Activated T-cell treated with anti-CD3 and anti-CD28 coated beads, Interleukin-2, amount 50 U/mL, for 1 hour (primary cell): ENCODE measurements at places on chromosomes 3 and 15.

- DNase-seq = no peak
Measured at GRCh38 chr3:62558549-62559112, 185.3 kb upstream of the FEZF2 start.

- DNase-seq = no peak
Measured at GRCh38 chr15:94312946-94313345, 81.6 kb downstream of the MCTP2 start.

DNA sequence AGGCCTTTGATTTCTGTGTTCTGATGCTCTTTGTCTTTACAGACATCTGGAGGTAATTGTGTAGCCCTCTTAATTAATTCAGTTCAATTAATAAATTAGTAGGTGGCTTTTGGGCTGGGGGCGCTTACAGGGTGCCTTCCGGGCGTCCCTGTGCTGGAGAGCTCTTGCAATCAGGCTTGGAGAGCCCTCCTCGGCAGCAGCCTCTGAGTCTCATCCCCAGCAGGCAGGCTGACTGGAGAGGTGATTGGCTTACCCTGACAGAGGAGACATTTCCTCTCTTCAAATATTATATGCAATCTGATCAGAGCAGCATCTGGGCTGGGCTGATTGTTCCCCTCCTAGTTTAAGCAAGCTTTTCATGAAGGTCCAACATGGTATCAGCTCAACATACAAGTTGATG lies 250.7 kb downstream of the LPP start:
- DNase-seq = no peak

- no peak for DNase-seq
Measured at GRCh38 chr15:92906563-92907081, 6.5 kb downstream of the CHD2 start.

- DNase-seq = no peak
Measured at GRCh38 chr3:47318916-47319315, 36.2 kb downstream of the KLHL18 start.

GRCh38 chr3:132405609-132406299 lies 11.5 kb upstream of the DNAJC13 start:
- no peak for DNase-seq

- DNase-seq = no peak
Measured at GRCh38 chr3:150775001-150775599, 12.1 kb upstream of the SIAH2 start.

- DNase-seq = no peak
Measured at GRCh38 chr3:57354768-57355167, 62.3 kb upstream of the ASB14 start.

- DNase-seq = no peak
Measured at GRCh38 chr3:36964817-36965216, 20.0 kb upstream of the TRANK1 start.

- no peak for DNase-seq
Measured at GRCh38 chr15:93987068-93987467, 244.3 kb upstream of the MCTP2 start.
